ENCODE measurements at places on chromosomes 7 and 10. TPM values are rescaled to one million over a fixed set of nuclear protein-coding genes. Genes with fewer than 3 reads are reported as not detected.

DNA sequence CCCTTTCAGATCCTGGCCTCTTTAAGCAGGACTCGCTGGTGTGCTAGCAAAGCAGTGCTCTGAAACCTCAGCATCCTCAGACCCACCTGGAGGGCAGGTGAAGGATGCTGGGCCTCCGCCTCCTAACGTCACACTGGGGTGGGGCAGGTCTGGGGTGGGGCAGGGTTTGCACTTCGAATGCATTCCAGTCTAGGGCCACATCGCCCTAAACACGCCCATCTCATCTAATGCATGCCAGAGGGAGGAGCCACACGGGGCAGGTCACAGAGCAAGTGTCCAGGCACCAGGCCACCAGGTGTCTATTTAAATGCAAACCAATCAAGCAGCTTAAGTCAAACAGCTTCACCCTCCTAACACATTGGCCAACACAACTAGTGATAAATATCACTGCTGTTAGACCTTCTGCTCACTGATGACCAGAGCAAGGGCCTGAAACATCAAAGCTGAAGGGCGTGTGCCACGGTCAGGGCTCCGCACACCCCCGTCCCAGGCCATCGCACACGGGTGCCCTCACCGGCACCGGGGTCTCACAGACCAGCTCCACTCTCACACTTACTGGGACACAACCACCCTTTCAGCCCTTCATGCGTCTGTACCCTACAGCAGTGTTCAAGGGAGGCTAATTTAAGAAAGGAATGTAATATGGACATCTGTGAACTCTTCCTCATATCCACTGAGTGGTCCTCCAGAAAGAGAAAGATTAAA, 47.1 kb downstream of the DIP2C start:
- DNase-seq, result no peak

DNA sequence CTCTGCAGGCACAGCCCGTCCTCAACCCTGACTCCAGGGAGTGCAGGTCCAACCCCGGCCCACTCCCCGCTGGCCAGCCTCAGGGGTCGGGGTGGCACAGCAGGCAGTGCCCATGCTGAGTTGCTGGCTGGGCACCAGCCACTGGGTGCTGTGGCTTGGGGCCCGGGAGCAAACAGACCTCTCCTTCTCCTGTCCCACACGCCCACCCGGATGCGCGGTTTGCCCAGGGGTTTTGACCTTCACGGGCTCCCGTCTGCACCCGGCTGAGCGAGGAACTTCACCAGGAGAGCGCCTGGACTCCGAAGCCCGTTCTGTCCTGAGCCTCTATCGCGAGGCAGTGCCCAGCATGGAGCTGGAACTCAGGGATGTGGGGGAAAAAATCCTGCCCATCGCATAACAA, 2.6 kb upstream of the GRIFIN start:
- no peak for DNase-seq

- no peak for DNase-seq
These were observed 826.0 kb downstream of the SORCS1 start for GRCh38 chr10:106338486-106338885.

GRCh38 chr10:95579292-95579691, 18.1 kb upstream of the SORBS1 start:
- no peak for DNase-seq

- no peak for DNase-seq
These were observed 823.1 kb downstream of the SORCS1 start for GRCh38 chr10:106341356-106341755.

The NUP205 gene
- total RNA-seq, result 116 TPM

All from LHCN-M2 (cell line).